ENCODE measurements at places on chromosomes 1 and 21. TPM values are rescaled to one million over a fixed set of nuclear protein-coding genes. Genes with fewer than 3 reads are reported as not detected.

MLLT11 gene
- 24.4 TPM for polyA plus RNA-seq

LHX8 gene
- polyA plus RNA-seq, result not detected

IGSF9 gene
- 19.3 TPM for polyA plus RNA-seq

FNDC5 gene
- polyA plus RNA-seq, result 52.3 TPM

S100A7A gene
- not detected for polyA plus RNA-seq

BRWD1 gene
- polyA plus RNA-seq, result 46.1 TPM

POLR3C gene
- polyA plus RNA-seq, result 41.3 TPM

FOXD2 gene
- 8.0 TPM for polyA plus RNA-seq

FALEC gene
- 0.52 TPM for polyA plus RNA-seq

KIF2C gene
- 28.1 TPM for polyA plus RNA-seq

DNALI1 gene
- polyA plus RNA-seq, result 80.4 TPM

AIRE gene
- 0.52 TPM for polyA plus RNA-seq

ZNF326 gene
- 76.9 TPM for polyA plus RNA-seq

HES3 gene
- polyA plus RNA-seq, result not detected
